HFFc6 (cell line): ENCODE measurements at places on chromosomes 13 and 19. TPM values are rescaled to one million over a fixed set of nuclear protein-coding genes. Genes with fewer than 3 reads are reported as not detected.
A peak's percentile ranks its signal among the peaks of the same experiment; 100 is the strongest.

GRCh38 chr13:39107561-39107960 is 69.3 kb downstream of the NHLRC3 start:
- H3K4me1 ChIP-seq = no peaks in the 10 kb centered on the region
- no peak overlapping the region for H3K4me3 ChIP-seq
- H3K27ac ChIP-seq = no peak overlapping the region
- H3K27me3 ChIP-seq = peaks cover 2% of the 10 kb centered on the region; the same call in 1 of the 2 replicates

GRCh38 chr13:98039261-98039660 is 85.8 kb downstream of the IPO5 start:
- H3K4me1 ChIP-seq = no peaks in the 10 kb centered on the region
- no peaks in the 10 kb centered on the region for H3K36me3 ChIP-seq

- H3K36me3 ChIP-seq = no peaks in the 10 kb centered on the region
- peaks cover 28% of the 10 kb centered on the region for H3K4me1 ChIP-seq
- peak overlapping the region; percentile 76 for H3K27ac ChIP-seq
- no peaks in the 10 kb centered on the region; the same call in none of the 2 replicates for H3K27me3 ChIP-seq
- DNase-seq = peak; percentile 18
Observed at GRCh38 chr13:20526664-20527063, 1.0 kb upstream of the CRYL1 start.

- H3K4me3 ChIP-seq = no peak overlapping the region
- DNase-seq = no peak
- peaks cover 4% of the 10 kb centered on the region for H3K27me3 ChIP-seq
- H3K4me1 ChIP-seq = no peaks in the 10 kb centered on the region
- no peak overlapping the region for H3K27ac ChIP-seq
Observed at GRCh38 chr19:33606556-33606955, 15.2 kb upstream of the CHST8 start.

DNA sequence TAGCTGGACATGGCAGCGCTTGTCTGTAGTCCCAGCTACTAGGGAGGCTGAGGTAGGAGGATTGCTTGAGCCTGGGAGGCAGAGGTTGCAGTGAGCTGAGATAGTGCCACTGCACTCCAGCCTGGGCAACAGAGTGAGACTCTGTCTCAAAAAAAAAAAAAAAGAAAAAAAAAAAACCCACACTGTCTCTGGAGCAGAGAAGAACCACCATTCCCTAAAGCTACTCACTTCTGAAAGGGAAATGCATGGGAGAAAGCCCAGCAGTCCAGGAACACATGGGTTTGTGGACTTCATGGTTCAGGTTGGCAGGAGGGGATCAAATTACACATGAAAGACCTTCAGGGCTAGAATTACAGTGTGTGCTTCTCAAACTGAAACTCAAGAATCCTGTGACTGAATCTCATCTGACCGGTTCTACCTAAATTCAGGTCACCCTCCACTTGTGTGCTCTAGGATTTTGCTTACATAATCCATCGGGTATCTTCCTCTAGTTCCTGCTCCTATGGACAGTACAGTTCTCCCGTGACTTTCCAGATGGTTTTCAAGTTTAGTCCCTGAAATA is 30.2 kb upstream of the CPB2 start:
- no peak overlapping the region for H3K4me3 ChIP-seq
- H3K4me1 ChIP-seq = no peaks in the 10 kb centered on the region
- no peak for DNase-seq
- no peak overlapping the region for H3K27ac ChIP-seq

- H3K4me3 ChIP-seq = no peak overlapping the region
- H3K4me1 ChIP-seq = peaks cover 4% of the 10 kb centered on the region; the same call in 1 of the 2 replicates
- H3K27ac ChIP-seq = no peak overlapping the region
- peaks cover 4% of the 10 kb centered on the region for H3K27me3 ChIP-seq
Observed at GRCh38 chr13:40208517-40208916, 457.9 kb downstream of the FOXO1 start.

GRCh38 chr13:112980434-112980833 is 11.4 kb downstream of the MCF2L start:
- DNase-seq = no peak
- H3K4me3 ChIP-seq = no peak overlapping the region
- no peaks in the 10 kb centered on the region for H3K4me1 ChIP-seq
- no peaks in the 10 kb centered on the region for H3K36me3 ChIP-seq
- no peak overlapping the region for H3K27ac ChIP-seq

GRCh38 chr13:31435536-31435935 is 235.8 kb downstream of the B3GLCT start:
- H3K36me3 ChIP-seq = no peaks in the 10 kb centered on the region
- DNase-seq = no peak
- no peak overlapping the region for H3K27ac ChIP-seq
- peaks cover 20% of the 10 kb centered on the region for H3K27me3 ChIP-seq

GRCh38 chr13:67090856-67091255 is 139.3 kb downstream of the PCDH9 start:
- no peak for DNase-seq
- no peak overlapping the region for H3K27ac ChIP-seq
- H3K27me3 ChIP-seq = no peaks in the 10 kb centered on the region
- H3K4me1 ChIP-seq = peaks cover 6% of the 10 kb centered on the region; the same call in 1 of the 2 replicates

The ZNF793 gene
- total RNA-seq = 0.77 to 3.0 TPM (median 2.8 TPM) in 3 replicates

The NLRP7 gene
- total RNA-seq = not detected in 3 replicates

The TIMM29 gene
- total RNA-seq = 19.6 and 25.5 TPM in 2 replicates

The ZNF441 gene
- 3.9 to 5.2 TPM (median 4.6 TPM) in 3 replicates for total RNA-seq

The ZNF296 gene
- 0.45 to 1.2 TPM (median 0.64 TPM) in 3 replicates for total RNA-seq
